ENCODE measurements at places on chromosomes 11 and 22.

DNA sequence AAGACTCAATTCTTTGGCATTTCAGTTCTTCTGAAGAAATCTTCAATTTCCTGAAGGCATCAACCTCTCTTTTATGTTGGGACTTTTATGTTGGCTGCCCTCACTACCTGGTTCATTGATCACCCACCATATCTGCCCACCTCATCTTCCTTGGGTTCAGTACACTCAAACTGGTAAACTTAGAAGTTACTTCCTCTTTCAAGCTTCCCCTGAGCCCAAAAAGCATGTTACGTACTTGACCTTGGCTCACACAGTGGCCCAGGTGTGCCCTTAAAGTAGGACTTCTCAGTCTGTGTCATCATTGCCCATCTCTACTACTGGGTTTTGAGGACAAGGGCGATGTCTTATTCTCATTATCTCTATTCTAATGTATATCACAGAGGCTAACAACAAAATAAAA lies 86.1 kb downstream of the GRIA4 start:
- DNase-seq: no peak

- no peak for DNase-seq
Measured at GRCh38 chr11:111499483-111499882, 12.7 kb downstream of the BTG4 start.

GRCh38 chr22:19720999-19721329 lies 2.4 kb upstream of the GP1BB start:
- DNase-seq: no peak

GRCh38 chr11:114438303-114438702 lies 964 bp upstream of the REXO2 start:
- no peak for DNase-seq

- no peak for DNase-seq
Measured at GRCh38 chr11:7977232-7977917, 9.8 kb upstream of the EIF3F start.

DNA sequence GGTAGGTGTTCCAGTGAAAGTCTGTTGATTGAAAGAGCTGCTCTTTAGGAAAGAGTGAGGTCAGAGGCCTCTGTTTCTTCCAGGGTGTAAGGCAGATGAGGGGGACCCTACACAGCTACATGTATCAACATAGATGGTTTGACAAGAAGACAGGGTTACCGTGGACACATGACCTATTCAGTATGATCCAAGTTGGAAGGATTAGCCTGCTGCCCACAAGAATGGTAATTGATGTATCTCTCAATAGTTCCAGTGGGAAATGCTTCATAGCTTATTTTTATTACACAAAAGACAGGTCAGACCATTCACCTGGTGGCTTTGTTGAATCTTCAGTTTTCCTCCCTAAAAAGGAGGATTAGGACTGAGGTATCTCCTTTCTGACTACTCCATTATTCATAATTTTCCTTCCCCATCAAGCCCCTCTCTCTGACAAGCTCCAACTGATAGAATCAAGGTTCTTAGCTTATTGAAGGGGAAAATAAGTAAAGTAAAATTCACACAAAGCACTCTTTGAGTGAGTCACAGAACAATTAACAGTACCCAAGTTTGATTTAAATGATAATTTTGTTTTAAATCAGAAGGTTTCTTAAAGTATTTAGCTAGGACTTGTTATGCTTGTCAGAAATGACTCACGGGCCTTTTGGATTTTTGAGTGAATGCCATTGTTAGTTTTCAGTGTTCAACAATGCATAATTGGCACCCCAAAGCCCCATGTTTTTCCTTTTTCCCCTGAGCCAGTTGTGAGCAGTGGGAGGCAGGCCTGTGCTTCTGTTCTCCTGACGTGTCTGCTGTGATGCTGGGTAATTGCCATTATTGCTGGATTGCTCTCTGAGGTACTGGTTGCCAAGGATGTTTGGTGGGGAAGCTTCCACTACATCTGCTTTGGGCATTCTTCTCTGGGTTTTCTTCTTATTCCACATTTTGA lies 373.2 kb downstream of the DDX10 start:
- peak; percentile 70 for DNase-seq

GRCh38 chr11:129933262-129933661 lies 37.9 kb upstream of the NFRKB start:
- no peak for DNase-seq

- DNase-seq: no peak
Measured at GRCh38 chr22:46229701-46230100, 20.4 kb downstream of the CDPF1 start.

GRCh38 chr11:126418887-126419286 lies 63.4 kb downstream of the ST3GAL4 start:
- DNase-seq: no peak

DNA sequence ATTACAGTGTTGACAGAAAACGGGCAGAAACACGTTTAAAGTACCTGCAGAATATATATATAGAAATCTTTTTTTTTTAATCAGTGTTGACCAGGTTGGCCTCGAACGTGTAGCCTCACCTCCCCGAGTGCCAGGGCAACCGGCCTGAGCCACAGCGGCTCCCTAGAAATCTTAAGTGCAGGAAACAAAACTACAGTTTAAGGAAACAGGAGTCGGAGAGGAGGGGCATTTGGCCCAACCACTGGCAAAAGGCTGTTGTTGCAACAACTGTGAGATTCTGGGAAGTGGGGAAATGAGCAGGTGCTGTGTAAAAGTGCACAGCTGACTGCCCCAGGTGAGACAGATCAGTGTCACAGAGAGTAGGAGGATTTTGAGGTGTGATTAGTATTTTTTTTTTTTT lies 3.7 kb downstream of the YWHAH start:
- DNase-seq: no peak

DNA sequence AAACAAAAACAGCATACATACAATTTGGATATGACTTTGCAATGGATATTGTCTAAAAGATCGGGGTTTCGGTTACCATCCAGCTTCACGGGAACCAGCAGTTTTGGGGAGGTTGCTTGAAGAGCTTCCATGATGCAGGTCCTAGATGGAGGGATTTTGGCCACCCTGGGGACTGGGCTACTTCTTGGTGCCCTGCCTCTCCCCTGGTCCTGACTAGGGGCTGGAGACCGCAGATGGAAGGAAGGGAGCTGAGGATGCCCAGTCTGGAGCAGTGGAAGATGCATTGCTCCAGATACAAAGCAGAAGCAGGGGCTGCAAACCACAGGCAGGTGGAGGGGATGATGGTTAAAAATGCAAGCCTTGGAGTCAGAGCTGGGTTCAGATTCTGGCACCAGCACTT lies 13.5 kb downstream of the SOX10 start:
- no peak for DNase-seq

DNA sequence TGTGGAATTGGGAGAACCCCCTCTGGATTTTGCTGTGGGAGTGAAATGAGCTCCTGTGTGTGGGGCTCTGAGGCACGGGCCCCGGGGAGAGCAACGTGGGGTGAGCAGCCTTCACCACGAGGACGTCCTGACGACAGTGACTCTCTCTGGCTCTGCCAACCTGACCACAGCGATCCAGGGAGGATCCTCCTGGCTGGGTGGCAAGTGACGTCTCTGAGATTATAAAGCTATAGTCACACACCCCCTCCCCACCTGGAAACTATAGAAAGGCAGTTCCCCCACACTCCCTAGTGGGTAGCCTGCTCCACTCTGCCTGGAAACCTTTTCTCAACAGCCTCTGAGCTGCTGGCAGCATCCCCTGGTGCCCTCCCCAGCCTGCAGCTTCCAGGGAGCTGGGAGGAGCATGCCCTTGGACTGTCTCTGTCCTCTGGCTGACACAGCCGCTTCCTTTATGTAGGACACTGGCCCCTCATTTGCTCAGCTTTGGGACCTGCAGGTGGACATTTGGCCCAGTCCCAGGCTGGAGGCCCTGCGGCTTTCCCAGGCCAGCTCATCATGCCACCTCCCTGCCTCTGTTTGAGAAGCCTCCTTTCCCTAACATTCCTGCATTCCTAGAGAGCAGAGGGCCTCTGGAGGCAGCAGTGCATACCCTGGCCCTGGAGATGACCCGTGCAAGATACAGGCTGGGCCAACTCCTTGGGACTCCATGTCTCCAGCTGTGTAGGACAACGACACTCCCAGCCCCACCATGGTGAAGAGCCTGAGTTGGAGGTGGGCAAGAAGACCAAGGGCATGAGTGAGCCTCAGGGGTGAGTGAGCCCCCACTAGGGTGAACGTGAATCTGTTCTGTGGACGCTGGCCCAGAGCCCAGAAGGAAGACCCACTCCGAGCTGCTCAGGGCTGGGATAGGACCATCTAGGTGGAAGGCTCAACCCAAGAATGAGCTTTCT lies 314.0 kb downstream of the NTM start:
- no peak for DNase-seq

DNA sequence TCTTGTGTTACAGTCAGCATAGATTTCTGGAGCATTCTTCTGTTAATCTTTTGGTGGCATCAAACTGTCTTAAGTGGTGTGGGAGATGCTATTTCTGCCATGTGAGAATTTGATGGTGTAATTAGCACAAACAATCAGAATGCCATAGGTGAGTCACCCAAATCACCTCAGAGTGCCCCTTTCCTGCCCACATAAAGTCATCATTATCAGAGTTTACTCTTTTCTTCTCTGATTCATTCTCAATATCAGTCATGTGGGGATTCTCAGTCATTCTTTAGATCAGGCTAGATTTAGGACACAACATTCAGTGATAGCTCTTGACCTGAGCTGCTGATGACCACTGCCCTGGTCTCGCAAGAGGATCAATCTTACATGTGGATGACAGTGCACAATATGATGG lies 23.7 kb upstream of the MS4A6A start:
- DNase-seq: no peak

DNA sequence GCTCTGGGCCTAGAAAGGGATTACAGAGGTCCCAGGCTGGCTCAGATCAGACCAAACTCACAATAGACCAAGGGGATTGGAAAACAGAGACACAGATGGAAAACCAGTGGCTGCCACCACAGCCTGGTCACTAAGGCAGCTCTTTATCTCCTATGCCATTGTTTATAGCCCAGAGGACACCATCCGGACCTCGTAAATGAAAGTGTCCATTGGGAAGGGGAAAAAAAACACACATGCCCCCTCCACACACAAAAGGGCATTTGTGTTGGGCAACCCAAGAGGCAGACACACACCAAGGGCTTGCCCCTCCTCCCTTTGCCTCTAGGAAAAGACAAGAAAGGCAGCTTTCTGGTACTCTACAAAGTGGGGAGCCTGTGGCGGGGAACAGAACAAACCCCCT lies 85.9 kb downstream of the GAB2 start:
- peak; percentile 93 for DNase-seq

GRCh38 chr11:95067039-95067840 lies 521 bp downstream of the SRSF8 start:
- peak; percentile 85 for DNase-seq

- DNase-seq: no peak
Measured at GRCh38 chr11:45856044-45856468, 8.8 kb downstream of the CRY2 start.

GRCh38 chr11:59759900-59760299 lies 4.7 kb downstream of the STX3 start:
- no peak for DNase-seq

GRCh38 chr11:59698506-59698905 lies 15.1 kb downstream of the OR10V1 start:
- DNase-seq: no peak

DNA sequence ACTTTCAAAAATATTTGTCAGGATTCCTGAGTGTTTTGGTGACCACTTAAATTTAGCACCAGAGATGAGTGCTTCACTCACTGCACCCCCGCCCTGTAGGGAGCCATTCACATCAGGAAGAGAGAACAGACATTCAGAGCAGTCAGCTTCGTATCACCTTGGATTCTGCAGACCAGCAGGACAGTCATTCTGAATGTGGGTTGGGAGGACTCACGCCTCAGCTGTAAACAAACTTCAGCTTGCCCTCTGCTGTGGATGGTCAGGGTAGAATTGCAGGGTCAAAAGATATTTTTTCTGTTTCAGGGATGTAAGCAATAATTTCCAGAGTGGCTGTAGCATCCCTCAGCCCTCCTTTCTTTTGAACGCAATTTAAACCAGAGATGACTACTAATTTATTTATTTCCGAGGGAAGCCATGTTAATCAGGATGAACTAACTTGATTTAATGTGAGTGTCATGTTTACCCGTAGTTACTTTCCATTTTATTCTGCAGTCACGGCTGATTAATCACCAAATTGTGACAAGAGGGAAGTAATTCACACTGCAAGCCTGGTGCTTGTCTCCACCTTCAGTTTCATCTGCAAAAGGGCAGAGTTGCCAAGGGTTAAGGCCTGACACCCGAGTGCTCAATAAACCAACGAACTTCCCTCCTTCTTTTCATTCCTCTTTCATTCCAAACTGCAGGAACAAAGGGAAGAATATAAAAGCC lies 174.2 kb upstream of the DDI1 start:
- no peak for DNase-seq

- no peak for DNase-seq
Measured at GRCh38 chr22:20644071-20644642, 129.8 kb upstream of the SERPIND1 start.

DNA sequence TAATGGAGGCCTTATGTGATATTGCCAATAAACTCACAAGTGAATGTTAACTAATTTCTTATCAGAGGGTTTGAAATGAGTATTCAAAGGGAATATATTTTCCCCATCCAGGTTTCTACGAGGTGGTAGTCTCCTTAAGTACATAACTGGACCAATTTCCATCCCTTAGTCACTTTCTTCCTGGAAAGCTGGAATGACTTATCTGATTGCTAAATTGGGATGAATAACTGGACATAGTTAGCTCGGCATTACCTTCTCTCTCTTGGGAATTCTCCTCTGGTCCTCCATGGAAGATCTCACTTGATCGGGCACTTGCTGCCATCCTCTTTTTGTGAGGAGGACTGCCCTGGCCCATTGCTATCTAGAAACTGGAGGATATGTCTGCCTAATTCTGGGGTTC lies 109.1 kb downstream of the TRPC6 start:
- no peak for DNase-seq

- peak; percentile 19 for DNase-seq
Measured at GRCh38 chr11:29943347-29943746, 73.5 kb downstream of the KCNA4 start.

All from Ammon's horn (tissue), 1 donor.